ENCODE measurements at places on chromosomes 5 and 9.

GRCh38 chr5:60826653-60827052, 17.4 kb downstream of the ELOVL7 start:
- DNase-seq: no peak

GRCh38 chr9:23723672-23724071, 102.4 kb downstream of the ELAVL2 start:
- DNase-seq: no peak

- no peak for DNase-seq
These were observed 283.9 kb downstream of the SEC61B start for GRCh38 chr9:99505936-99506335.

DNA sequence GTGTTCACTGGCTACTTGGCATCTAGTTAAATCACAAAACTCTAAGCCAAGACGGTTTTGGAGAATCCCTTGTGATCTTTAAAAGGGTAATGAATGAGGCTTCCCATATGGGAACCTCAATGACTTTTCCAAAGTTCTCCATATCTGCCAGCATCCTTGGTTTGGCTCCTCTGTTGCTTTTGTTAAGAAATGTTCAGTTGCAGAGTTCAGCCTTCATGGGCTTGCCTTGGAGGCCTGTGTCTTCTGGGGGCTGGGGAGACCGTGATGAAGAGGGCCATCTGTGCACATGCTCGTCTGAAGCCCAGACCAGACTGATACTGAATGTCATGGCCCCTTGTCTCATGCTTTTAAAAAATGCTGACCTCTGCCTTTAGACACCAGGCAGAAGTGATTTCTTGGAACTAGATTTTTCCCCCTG, 84.3 kb downstream of the RAI14 start:
- DNase-seq: no peak

GRCh38 chr9:133332381-133332730, 3.6 kb downstream of the SURF6 start:
- DNase-seq: no peak

GRCh38 chr9:116020801-116021200, 132.8 kb upstream of the PAPPA start:
- DNase-seq: no peak

DNA sequence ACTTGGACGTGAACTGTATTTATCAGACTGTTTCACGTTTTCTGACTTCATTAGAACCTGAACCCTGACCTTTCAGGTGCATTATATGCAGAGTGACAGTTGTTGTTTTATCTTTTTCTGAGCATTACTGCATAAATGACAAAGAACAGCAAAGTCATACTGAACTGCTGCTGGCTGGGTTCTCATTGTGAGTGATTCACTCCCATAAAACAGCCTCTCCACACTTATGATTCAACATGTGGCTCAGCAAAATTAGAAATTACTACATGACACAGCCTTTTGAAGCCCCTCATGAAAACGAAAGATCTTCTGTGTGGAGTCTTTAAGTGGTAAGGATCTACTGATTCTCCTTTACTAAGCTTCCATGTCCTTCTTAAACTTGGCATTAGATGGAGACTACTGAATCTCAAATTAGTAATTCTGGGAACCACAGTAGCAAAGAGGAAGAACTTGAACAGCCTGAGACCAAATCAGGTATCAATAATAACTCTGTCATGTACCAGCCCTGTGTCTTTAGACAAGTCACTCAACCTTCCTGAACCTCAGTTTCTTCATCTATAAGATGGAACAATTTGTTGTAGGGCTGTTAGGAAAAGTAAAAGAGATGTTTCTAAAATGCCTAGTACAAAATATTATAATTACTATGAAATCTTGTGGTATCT, 172.3 kb upstream of the GNA14 start:
- DNase-seq: no peak

- no peak for DNase-seq
These were observed 40.8 kb downstream of the SHC3 start for GRCh38 chr9:89137542-89138462.

GRCh38 chr5:131944702-131945550, 537 bp downstream of the MEIKIN start:
- no peak for DNase-seq

GRCh38 chr5:169542811-169543210, 40.8 kb upstream of the SPDL1 start:
- DNase-seq: no peak

DNA sequence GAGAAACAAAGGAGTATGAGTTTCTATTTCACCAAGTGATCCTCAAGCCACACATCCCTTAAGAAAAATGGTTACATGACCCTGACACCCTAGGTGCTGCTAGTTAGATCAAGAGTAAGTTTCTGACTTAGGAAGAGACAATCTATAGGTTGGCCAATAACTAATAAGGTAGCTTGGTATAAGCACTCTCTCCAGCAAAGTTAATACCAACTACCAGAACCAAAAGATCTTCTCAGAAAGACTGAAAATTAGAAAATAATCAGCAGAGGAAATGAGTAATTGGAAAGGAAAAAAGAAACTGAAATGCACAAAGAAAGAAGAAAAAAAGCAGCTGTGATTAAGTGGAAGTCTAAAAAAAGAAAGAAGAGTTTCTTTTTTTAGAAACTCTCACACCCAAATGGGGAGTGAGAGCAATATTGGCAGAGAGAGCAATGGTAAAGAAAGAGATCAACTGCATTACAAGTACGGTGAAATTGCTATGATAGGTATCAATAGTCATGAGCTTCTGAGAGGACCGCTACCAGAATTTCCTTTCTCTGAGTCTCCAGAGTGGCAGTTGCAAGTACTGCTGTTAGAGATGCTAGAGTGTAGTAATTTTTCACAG, 195.5 kb downstream of the TMEM167A start:
- no peak for DNase-seq

GRCh38 chr9:96047741-96048103, 172.2 kb downstream of the ERCC6L2 start:
- no peak for DNase-seq

DNA sequence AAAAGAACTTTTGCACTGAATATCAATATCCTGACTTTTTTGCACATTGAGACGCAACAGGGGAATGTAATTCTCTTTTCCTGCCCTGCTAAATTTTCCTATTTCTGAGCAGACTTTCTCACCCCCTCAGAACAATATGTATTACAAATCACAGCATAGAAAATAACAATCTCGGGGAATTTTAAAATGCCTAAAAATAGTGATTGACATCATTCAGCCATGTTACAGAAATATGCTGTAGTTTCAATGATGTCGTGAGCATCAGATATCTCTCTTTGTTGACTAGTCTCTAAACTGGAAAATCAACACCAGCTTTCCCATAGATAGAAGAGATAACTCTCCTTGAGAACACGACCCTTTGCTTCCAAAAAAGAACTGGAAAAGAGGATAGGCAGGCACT, 166.7 kb downstream of the ZDHHC21 start:
- no peak for DNase-seq

- no peak for DNase-seq
These were observed 15.8 kb downstream of the ARRDC3 start for GRCh38 chr5:91367344-91367743.

DNA sequence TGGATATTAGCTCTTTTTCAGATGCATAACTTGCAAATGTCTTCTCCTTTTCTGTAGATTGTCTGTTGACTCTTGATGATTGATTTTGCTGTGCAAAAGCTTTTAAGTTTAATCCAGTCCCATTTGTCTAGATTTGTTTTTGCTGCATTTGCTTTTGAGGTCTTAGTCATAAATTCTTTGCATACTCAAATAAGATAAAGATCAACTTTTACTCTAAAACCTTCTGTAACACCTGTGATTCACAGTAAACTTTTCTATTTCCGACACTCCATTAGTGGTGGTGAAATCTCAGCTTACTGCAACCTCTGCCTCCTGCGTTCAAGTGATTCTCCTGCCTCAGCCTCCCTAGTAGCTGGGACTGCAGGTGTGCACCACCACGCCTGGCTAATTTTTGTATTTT, 239.0 kb upstream of the ST8SIA4 start:
- DNase-seq: no peak

GRCh38 chr9:85688361-85688760, 53.4 kb downstream of the AGTPBP1 start:
- no peak for DNase-seq

GRCh38 chr5:96408210-96408777, 24.8 kb downstream of the PCSK1 start:
- no peak for DNase-seq

- DNase-seq: no peak
These were observed 63.7 kb downstream of the CXXC5 start for GRCh38 chr5:139711906-139712224.

DNA sequence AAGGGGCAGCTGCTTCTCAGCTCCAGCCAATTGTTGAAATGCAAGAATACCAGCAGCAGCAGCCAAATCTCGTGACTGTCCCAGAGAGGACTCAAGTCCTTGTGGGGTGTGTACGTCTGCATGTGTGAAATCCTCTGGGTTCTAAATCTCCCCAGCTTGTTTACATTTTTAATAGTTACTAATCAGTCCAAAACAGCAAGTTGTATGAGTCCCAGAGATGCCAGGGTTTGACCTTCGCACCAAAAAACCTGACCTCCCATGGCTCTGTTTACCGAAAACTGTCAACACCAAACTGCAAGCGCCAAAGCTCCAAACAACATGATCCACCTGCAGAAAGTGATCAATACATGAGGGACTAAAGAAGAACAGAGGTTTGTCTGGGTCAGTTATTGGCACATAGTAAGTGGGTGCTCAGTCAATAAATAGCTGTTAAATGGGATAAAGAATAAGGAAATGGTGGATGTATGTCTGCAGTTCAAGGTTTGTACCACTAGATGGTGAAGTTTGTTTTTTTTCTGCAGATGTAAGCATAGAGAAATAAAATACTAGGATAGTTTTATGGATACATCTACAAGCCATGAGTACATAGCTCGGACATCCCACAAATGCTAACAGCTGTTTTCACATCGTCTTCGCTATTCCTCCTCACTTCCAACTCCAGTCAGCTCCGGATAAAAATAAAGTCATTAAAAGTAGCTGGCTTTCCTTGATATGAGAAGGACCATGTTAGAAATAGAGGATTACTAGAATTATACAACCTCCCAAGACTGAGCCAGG, 85.3 kb upstream of the ADRB2 start:
- DNase-seq: no peak

DNA sequence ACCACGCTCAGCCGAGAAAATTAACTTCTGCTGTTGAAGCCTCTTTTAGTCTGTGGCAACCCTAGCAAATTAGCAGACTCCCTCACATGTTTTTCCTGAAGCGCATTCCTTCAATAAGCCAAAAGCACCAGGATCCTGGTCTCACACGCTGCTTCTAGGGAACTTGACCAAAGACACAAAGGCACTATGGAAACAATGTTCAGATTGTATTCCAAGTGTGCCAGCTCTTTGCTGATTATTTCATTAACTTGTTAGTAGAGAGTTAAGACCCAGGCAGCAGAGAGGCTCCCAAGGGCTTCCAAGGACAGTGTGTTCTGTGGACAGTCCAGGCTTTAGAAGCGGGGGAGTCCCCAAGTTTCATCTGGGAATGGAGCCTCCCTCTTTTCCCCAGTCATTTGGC, 94.4 kb upstream of the BASP1 start:
- no peak for DNase-seq

DNA sequence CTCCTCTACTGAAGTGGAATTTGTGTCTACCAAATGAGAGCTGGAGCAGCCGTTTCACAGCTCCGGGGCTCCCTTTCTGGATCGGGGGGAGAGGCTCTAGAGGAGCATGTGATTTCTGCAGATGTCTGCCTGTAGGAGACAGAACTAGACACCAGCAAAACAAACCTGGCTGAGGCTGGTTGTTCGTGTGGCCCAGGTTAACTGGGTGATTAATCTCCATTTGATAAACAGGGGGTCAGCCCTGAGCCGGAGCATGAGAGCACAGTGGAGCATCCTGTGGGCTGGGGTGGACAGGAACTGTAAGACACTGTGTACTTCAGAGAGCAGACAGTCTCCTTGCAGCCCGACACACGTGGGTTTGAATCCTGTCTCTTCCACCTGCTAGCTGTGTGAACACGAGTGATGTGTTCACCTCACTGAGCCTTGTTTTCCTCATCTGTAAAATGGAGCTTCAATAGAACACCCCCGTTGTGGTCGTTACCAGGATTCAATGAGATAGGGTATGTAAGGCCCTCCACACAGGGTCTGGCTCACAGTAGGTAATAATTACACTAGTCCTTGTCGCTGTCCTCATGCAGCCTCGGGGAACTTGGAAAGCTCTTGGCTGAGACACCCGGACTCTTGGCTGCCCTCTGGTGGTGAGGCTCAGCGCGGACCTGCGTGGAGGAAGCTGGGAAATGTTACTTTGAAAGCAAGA, 12.9 kb downstream of the CXCL14 start:
- peak; percentile 54 for DNase-seq
